GM20000 (cell line): ENCODE measurements at places on chromosomes 6 and 20.

GRCh38 chr20:19991308-19991707 lies 25.9 kb upstream of the NAA20 start:
- no peak for DNase-seq

DNA sequence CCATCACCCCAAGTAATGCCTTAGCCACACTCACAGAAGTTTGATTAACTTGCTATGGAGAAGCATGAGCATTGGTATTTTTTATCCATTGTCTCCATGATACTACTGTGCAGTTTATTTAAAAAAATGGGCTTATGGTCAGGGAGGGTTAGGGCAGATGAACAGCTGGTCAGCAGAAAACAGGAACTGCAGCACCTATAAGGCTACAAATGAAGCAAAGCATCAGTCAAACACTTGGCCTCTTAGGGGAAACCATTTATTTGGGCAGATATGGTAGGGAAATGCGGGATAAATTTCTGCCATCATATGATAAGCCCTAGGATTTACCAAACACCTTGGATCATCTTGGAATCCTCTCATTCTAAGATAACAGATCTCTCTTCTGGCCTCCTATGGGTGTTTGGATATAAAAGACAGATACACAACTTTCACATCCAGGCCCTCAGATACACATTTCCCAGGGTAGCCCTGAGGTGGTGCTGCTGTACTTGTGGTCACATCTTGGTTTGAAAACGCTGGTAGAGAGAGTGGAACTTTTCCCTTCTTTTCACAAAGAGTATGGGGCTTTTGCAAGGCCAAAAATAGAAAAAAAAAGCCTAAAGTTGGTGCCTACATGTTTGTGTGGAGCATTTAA lies 42.8 kb upstream of the AHI1 start:
- DNase-seq, result no peak

- peak; percentile 25 for DNase-seq
Observed at GRCh38 chr20:56974499-56975250, 291.8 kb downstream of the BMP7 start.

- DNase-seq, result no peak
Observed at GRCh38 chr6:140183881-140184280, 809.4 kb upstream of the CITED2 start.

DNA sequence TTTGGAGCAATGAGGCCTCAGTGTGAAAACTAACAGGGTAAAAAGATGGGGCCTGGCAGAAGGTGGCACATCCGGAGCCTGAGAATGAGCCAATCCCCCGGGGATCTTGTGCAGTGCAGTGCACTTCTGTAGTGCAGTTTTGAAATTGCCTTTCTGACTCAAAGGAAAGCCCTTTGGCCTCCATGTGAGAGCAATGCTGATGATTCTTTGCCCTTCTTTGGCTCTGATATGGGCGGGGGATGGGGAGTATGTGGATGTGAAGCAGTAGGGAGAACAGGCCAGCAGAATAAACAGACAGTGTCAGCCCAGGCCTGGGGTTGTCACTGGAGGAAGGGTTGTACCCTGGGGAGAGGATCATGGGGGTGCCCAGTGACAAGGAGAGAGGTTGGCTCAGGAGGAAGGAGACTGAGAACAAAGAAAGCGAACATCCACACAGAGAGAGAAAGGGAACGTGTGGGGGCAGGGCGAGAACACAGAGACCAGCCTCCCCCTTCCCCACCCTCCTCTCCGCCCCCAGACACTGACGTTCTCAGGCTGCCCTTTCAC lies 351.2 kb downstream of the CDC5L start:
- DNase-seq, result no peak
